ENCODE measurements at places on chromosomes 7 and 10. TPM values are rescaled to one million over a fixed set of nuclear protein-coding genes. Genes with fewer than 3 reads are reported as not detected.

Gene LAMB1
- not detected for total RNA-seq

Gene TMEM176B
- not detected for total RNA-seq

Gene PAX4
- total RNA-seq, result not detected

DNA sequence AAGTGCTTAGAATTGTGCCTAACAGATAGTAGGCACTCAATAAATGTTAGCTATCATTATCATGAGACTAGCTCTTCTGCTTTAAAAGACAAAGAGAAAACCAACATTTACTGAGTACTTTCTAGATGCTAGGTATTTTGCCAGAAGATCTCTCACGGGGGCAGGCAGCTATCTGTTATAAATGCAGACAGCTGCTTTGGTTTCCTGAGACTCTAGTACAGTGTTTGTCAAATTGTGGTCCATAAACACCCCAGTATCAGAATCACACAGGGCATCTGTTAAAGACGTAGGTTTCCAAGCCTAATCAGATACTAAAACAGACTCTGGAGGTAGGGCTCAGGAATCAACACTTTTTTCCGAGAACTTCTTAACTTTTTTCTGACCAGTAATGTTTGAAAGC, 13.9 kb downstream of the FAM133B start:
- no peak for DNase-seq

DNA sequence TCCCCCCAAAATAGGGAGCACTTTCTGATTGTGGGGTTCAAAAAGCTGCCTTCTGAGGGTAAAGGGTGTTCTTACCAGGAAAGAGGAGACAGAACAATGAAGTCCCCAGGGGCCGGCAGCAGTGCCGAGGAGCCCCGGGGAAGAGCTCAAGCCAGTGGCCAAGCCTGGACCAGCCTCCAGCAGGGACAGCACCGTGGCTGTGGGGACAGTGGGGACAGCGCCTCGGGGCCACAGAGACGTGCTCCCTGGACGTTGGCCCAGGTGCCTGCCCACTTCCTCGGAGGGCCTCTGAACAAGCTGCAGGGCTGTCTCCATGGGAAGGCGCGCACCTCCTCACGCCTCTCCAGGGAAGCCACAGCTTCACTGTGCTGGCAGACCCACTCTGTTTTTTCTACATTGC, 312.6 kb downstream of the PTPRN2 start:
- DNase-seq, result no peak

Gene TUBGCP2
- 65.0 TPM for total RNA-seq

GRCh38 chr10:59905731-59906416, 482 bp downstream of the CCDC6 start:
- DNase-seq, result no peak

- DNase-seq, result no peak
Observed at GRCh38 chr7:42274053-42274452, 37.0 kb upstream of the GLI3 start.
